Naive thymus-derived CD8-positive, alpha-beta T cell (primary cell): ENCODE measurements at places on chromosomes 3 and 15. TPM values are rescaled to one million over a fixed set of nuclear protein-coding genes. Genes with fewer than 3 reads are reported as not detected.

GRCh38 chr3:133157716-133158115 lies 119.5 kb downstream of the TMEM108 start:
- H3K4me3 ChIP-seq: no peak overlapping the region
- no peaks in the 10 kb centered on the region for H3K4me1 ChIP-seq
- no peaks in the 10 kb centered on the region for H3K36me3 ChIP-seq
- H3K27ac ChIP-seq: no peak overlapping the region

DNA sequence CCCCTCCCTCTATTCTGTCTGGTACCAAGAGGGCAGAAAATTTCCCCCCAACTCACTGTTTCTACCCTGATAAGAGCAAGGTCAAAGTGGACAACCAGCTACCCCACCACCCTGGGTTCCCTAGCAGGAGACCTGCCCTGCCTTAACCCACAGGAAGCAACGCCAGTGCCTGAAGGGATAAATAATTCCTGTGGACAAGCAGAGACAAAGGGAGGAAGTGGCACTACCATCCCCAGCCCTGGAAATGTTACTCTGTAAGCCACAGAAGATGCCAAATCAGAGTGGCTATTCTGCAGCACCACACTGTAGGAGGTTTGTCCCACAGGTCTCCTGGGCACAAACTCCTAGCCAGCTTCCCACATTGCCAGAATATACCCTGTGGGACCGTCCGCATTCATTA lies 80.1 kb downstream of the DNAH12 start:
- no peaks in the 10 kb centered on the region for H3K36me3 ChIP-seq
- H3K27ac ChIP-seq: no peak overlapping the region
- H3K27me3 ChIP-seq: no peaks in the 10 kb centered on the region
- DNase-seq: no peak

DNA sequence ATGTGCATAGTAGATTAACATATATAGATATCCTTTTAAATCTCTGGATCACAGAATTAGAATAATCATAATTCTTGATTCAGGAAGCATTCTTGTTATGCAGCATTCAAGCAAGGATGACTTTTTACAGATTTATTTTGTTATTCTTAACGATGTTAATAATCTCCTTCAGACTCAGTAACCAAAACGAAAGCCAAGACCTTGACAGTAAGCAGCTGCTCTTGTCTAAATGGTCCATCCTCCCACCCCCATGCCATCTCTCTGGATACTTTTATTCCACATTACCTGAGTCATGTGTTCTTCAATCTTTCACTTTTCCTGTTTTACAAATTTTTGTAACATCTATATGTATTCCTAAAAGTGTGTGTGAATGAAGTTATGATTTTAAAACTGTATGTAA lies 33.3 kb upstream of the GPR171 start:
- no peak overlapping the region for H3K4me3 ChIP-seq
- no peaks in the 10 kb centered on the region for H3K27me3 ChIP-seq
- no peak for DNase-seq
- no peaks in the 10 kb centered on the region for H3K36me3 ChIP-seq
- H3K27ac ChIP-seq: no peak overlapping the region

The GCNT3 gene
- not detected for total RNA-seq

GRCh38 chr3:138036572-138036971 lies 26.6 kb downstream of the CLDN18 start:
- DNase-seq: no peak
- no peaks in the 10 kb centered on the region for H3K36me3 ChIP-seq
- no peak overlapping the region for H3K27ac ChIP-seq

The GTPBP8 gene
- 29.3 TPM for total RNA-seq

DNA sequence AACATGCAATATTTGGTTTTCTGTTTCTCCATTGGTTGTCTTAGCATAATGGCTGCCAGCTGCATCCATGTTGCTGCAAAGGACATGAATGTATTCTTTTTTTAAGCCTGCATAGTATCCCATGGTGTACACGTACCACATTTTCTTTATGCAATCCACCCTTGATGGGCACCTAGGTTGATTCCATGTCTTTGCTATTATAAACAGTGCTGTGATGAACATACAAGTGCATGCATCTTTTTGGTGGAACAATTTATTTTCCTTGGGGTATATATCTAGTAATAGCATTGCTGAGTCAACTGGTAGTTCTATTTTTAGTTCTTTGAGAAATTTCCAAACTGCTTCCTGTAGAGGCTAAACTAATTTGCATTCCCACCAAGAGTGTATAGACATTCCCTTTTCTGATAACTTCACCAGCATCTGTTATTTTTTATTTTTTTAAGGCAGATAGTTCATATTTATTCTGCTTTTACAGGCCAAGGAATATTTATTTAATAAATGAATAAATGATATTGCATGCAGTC lies 62.4 kb upstream of the NPHP3 start:
- no peak overlapping the region for H3K27ac ChIP-seq
- no peak for DNase-seq
- no peaks in the 10 kb centered on the region for H3K36me3 ChIP-seq
- H3K27me3 ChIP-seq: peaks cover 24% of the 10 kb centered on the region
- H3K4me3 ChIP-seq: no peak overlapping the region

The DNAH1 gene
- total RNA-seq: 39.4 TPM

DNA sequence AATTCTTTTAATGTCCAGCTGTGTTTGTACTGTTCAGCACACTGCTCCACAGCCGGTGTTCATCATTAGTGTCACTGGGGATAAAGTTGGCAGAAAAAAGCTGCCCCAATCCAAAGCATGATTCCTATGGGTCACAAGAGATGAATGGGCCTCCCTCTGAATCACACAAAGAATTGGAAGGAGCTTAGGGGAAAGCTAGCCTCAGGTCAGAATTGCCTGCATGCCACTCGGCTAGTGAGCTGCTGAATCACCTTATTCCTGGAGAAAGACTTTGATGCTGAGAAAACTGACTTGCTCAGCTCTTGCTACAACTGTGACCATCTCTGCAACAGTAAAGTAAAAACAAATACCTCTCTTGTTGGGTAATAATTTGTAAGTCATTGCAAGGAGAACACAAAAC lies 3.5 kb downstream of the CCK start:
- no peak for DNase-seq
- no peak overlapping the region for H3K4me3 ChIP-seq
- peaks cover 95% of the 10 kb centered on the region for H3K27me3 ChIP-seq
- peaks cover 13% of the 10 kb centered on the region for H3K4me1 ChIP-seq

GRCh38 chr3:146166415-146166821 lies 5.4 kb upstream of the PLOD2 start:
- peaks cover 27% of the 10 kb centered on the region for H3K27me3 ChIP-seq

The ZNF80 gene
- 1.7 TPM for total RNA-seq

The CEP97 gene
- 10.5 TPM for total RNA-seq

DNA sequence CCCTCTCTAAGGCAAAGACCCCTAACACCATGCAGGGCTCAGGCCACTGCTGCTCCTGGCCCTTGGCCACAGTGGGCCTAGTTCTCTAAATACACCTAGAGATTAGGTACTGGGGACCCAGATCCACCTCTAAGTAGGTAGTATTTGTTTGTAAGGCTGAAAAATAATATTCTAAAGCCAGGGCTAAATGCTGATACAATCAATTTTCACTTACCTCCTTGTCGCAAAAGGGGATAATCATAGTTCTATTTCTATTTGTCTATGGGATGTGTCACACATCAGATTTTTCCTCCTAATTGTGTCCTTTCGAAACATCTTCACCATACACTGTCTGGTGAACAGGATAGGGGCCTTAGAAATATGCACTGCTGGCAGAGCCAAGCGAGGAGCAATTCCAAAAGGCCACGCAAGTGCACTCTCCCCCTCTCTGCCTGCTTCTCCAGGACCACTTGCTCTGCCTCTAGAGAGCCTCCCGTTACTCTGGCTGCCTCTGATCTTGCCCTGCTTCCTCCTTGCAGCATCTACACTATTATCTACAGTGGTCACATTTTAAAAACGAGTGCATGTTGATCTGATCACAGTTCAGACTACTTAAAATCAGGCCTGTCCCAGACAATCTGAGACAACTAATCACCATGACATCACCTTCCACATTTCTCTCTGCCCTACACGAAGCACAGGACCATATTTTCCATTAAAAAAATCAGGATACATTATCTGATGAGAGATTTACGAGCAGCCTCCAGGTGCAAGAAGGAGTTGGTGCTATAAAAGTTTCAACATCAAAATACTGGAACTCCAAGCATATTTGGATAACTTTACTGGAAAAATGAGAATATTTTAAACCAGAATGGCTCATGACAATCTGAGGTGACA lies 115.4 kb downstream of the MYLK start:
- peaks cover 6% of the 10 kb centered on the region for H3K27me3 ChIP-seq
- H3K36me3 ChIP-seq: no peaks in the 10 kb centered on the region
- no peak for DNase-seq
- no peaks in the 10 kb centered on the region for H3K4me1 ChIP-seq
- H3K27ac ChIP-seq: no peak overlapping the region

The SPSB4 gene
- not detected for total RNA-seq

GRCh38 chr3:61853912-61854311 lies 292.5 kb downstream of the PTPRG start:
- H3K27ac ChIP-seq: no peak overlapping the region
- no peak for DNase-seq
- no peaks in the 10 kb centered on the region for H3K4me1 ChIP-seq
- peaks cover 2% of the 10 kb centered on the region for H3K27me3 ChIP-seq

The SLC51A gene
- not detected for total RNA-seq

DNA sequence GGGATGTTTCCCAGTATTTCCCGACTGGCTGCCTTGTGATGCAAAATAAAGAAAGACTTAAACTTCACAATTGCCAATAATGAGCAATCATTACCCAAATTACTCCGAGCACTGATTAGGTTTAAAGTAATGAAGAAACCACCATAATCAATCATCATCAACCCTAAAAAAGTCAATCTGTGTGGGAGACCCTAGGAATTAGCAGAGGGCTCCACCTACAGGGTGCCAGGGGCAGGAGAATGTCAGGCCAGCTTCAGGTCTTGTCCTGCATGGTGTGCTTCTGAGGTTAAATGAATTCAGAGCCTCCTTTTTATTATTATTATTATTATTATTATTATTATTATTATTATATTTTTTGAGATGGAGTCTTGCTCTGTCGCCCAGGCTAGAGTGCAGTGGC lies 478.0 kb upstream of the ARRDC4 start:
- H3K27ac ChIP-seq: no peak overlapping the region
- H3K27me3 ChIP-seq: no peaks in the 10 kb centered on the region

DNA sequence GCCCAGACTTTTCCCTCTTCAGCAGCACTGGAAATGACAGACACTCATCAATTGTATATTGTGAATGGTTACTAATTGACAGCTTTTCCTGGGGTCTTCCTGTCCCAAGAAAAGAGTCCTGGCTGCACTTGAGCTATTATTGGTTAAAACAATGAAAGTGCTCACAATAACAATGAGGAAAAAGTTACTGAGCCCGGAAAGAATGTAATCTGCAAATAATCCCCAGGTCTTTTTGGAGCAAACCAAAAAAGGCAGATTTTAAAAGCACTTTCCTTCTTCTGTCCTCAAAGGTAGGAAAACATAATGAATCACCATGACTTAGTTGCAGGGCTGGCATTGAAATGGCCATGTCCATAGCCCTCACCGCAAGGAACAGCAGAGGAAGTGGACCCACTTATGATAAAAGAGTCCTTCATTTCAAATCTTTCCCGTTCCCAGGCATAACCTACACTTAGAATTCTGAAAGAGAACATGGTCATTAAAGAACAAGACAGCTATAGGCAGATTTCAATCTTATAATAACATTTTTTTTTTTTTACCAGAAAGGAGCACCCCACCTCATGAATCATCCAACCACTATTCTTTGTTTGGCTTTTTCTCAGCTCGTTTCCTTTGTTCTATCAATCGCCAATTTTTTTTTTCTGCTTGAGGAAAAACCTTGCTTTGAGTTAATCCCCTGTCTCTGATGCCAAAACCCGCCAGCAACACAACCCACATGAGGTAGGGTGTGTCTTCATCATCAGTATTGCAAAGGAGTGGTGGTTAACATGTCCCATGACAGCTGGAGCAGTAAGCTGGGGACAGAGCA lies 35.5 kb upstream of the ATP1B3 start:
- no peak overlapping the region for H3K27ac ChIP-seq
- H3K27me3 ChIP-seq: no peaks in the 10 kb centered on the region
- DNase-seq: no peak
- no peak overlapping the region for H3K4me3 ChIP-seq
- H3K4me1 ChIP-seq: peaks cover 11% of the 10 kb centered on the region
- no peaks in the 10 kb centered on the region for H3K36me3 ChIP-seq

- peaks cover 22% of the 10 kb centered on the region for H3K27me3 ChIP-seq
- H3K4me3 ChIP-seq: no peak overlapping the region
- no peak overlapping the region for H3K27ac ChIP-seq
- H3K4me1 ChIP-seq: peaks cover 21% of the 10 kb centered on the region
Observed at GRCh38 chr3:190303884-190304283, 18.4 kb downstream of the CLDN1 start.

DNA sequence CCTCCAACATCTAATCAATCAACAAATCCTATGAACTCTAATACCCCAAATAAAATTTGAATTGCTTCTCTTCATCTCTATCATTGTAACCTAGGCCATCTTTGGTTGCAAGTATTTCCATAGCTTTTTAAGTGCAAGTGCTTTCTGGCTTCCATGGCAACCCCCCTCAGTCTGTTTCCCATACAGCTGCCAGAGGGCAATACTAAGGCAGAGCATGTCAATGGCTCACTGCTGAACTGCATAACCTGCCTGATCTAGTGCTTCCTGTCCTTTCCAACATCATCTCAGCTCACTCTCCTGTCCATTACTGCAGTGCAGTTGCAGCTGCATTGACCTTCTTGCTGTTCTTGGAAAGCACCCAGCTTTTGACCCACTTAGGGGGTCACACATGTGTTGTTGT lies 198.4 kb downstream of the WNT5A start:
- H3K27ac ChIP-seq: no peak overlapping the region

DNA sequence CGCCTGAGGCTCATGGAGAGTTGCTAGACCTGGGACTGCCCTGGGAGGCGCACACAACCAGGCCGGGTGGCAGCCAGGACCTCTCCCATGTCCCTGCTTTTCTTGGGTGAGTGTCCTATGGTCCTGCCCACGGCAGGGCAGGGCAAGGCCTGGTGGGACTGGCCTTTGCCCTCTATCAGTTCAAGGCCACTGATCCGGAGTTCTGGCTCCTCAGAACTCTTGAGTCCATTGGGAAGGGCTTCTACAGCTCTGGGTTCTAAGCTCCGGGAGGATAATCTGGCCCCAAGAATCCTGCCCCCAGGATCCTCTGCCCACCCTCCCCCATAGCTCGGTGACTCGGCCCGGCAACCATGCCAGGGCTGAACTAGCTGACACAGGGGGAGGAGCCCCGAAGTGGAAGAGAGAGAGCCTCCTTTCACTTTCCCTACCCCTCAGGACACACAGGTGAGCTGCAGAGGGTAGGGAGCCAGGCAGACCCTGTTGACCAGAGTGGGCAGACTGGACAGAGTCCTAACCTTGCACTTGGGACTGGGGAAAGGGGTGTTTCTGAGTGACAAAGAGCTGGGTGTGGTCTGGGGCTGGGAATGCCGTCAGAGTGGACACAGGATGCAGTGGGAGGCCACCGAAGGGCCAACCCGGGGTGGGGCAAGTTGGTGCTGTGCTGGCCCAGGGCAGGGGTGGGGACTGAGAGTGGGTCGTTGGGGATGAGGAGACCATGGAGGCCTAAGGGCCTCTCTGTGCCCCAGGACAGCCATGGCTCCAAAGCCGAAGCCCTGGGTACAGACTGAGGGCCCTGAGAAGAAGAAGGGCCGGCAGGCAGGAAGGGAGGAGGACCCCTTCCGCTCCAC lies 664 bp downstream of the PARP3 start:
- no peak for DNase-seq
- H3K4me1 ChIP-seq: peaks cover 41% of the 10 kb centered on the region
